Muscle of arm (tissue), 14 donors: ENCODE measurements at places on chromosomes 1 and 21.

GRCh38 chr1:162204129-162204822 lies 134.8 kb downstream of the NOS1AP start:
- DNase-seq: no peak

DNA sequence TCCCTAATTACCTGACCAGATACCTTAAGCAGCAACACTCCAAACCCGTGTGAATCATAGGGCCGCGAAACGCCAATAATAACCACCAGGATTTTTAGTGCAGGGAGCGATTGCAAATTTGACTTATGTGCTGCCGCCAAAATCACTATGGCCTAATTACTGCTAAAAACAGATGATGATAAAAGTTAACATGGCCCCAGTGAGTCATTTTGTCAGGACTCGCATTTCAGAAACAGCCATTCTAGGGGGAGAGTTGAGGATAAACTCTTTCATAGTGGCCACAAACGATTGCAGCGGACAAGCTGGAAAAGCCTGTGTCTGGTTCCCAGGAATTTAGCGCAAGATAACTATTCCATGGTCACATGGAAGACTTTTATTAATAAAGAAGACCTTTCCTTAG lies 103.4 kb downstream of the HLX start:
- DNase-seq: no peak

- DNase-seq: no peak
These were observed 10.8 kb downstream of the ASAP3 start for GRCh38 chr1:23473037-23473800.

- DNase-seq: peak; percentile 35
These were observed 683 bp downstream of the LRRC8D start for GRCh38 chr1:89821322-89822108.

- no peak for DNase-seq
These were observed 147.5 kb downstream of the CASZ1 start for GRCh38 chr1:10648689-10649516.

DNA sequence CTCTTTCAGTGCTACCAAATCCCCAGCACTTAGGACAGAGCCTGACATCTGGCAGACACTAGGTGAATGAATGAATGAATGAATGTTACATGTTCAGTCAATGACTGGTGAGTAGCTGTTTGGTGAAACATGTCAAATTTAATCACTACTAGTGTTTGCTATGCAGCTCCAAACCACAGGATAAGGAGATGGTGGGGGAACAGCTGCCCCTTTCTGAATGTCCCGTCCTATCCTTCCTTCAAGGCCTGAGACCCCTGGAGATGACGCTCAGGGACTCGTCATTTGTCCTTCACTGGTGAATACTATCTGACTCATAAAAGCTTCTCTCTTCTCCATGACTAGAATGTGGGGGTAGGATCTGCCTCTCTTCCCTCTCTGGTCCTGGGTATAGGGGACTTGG lies 175.4 kb downstream of the HIVEP3 start:
- DNase-seq: no peak

- DNase-seq: no peak
These were observed 854.6 kb upstream of the NEGR1 start for GRCh38 chr1:73136975-73137374.

DNA sequence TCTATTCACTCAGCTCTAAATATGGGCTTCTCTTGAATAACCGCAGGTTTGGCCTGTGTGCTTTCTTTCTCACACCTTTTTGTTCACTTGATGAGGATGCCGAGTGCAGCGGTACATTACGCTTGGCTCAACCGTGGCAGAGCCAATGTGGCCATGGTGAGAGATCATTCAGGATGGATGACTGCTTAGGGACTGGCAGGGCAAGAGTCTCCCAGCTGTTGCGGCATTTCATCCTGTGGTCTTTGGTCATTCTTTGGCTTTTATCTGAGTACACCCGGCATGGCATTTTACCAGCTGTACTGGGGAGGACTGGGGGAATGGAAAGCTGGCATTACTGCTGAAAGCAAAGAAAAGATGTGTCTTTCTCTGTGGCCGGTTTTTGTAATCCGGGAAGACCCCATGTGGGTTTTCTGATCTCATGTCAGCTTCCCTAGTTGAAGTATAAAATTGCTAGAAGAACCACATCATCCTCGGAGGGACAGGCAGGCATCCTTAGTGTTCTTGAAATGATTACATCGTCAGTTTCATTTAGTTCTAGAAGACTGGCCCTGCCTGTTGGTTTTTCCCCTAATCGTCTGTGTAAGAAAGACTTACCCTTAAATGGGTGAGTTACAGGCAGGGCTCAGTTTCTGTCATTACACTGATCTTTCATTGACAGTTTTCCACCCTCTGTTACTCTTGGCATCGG lies 15.1 kb downstream of the PCP4 start:
- DNase-seq: no peak

GRCh38 chr1:15950763-15951295 lies 25.1 kb downstream of the ZBTB17 start:
- DNase-seq: no peak

- no peak for DNase-seq
These were observed 330.9 kb downstream of the CHRM3 start for GRCh38 chr1:239717097-239717917.

DNA sequence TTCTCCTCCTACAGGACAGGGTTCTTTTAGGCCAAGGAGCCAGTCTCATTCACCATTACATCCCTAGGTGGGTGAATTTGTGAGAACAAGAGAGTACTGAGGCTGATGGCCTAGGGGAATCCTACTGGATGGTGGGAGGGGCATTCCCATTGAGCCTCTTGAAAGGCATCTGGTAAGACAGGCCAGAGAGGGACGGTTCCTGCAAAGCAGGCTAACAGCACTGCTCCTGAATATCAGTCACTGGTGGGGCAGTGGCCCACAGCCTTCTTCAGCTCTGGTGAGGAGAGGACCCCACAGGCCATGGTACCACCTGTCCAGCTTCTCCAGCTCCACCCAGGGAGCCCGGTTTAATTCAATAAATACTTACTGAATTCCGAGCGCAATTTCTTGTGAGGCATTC lies 125.9 kb upstream of the EDN2 start:
- no peak for DNase-seq

DNA sequence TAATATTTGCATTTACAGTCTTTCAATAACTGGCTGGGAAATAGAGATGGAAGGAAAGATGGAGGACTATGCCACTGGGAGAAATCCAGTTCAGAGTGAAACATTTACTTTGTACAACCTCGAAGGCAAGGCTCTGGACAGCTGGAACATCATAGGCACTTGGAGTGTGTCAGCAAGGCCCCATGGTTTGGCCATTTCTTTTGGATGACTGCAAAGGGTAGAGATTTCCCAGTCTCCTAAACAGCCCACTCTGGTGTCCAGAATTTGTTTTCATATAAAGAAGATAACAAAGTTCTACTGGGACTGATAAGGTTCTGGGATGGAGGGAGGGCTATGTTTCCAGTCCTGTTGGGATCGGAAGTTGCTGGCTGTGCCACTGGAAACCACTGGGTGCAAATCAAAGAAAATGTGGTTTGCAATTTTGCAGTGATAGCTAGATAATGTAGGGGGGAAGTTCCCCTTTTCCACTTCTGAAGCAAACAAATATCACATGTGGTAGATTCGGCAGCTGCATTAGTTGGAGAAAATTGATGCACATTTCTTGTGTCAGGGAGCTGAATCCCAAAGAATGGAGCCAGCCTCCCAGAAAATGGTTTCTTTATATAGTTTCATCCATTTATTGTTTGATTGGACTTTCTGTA lies 16.2 kb downstream of the KCND3 start:
- no peak for DNase-seq
